ENCODE measurements at places on chromosomes 4 and X. TPM values are rescaled to one million over a fixed set of nuclear protein-coding genes. Genes with fewer than 3 reads are reported as not detected.

DNA sequence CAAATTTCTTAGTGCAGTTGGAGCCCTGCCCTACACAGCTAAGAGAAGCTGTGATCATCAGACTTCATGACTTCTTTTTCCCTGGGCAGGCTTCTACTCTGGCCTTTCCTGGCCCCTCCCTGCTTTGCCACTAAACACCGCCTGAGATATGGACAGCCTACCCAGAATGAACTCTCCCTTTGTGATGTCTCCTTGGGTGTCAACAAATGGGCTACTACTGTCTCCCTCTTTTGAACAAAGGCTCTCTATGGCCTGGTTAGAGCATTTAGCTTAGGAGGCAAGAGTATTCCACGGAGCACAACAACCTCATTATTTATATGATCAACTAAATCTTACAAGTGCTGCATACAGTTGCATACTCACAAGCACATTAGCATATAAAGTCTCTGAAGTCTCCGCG lies 127.6 kb upstream of the HCCS start:
- DNase-seq, result no peak

SOD3 gene
- total RNA-seq, result 13.2 TPM

GRCh38 chrX:129956765-129957164 lies 25.7 kb upstream of the BCORL1 start:
- no peak for DNase-seq

AR gene
- total RNA-seq, result 4.3 TPM

DNA sequence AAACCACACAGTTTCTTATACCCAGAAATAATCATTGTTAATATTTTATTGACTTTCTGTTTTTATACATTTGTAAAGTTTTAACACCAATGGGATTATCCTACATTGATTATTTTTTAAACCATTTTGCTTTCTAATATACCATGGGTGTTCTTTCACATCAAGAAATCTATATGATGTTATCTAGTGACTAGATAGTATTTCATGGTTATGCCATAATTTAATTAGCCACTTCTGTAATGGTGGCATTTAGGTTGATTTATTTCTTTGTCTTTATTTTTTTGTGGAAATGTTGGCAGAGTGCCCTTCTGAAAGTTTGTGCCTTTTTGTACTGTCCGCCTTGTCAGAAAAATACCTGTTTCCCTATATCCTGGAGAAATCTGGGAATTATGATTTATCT lies 193.3 kb downstream of the CEP135 start:
- DNase-seq, result no peak

GRCh38 chr4:53000560-53000959 lies 138.4 kb downstream of the RASL11B start:
- DNase-seq, result no peak

PLAC8 gene
- total RNA-seq, result 1.4 TPM

DNA sequence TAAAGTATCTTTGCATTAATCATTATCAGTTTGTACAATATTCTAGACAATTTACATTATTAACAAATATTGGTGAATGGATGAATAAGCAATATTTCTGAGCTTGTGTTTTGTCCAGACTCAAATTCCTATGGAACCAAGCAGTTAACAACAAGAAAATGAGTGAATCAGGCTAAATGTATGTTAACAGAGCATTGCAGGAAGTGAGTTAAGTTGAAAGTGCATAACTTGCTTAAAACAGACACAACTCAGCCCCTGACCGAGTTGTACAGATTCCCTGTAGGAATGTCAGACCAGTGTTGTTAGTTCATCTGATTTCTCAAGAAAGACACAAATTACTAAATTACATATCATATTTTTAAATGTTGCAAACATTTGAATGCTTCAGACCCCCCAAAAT lies 23.7 kb upstream of the CSN1S1 start:
- DNase-seq, result no peak

- DNase-seq, result no peak
Observed at GRCh38 chrX:16711893-16712547, 449 bp downstream of the CTPS2 start.

GRCh38 chrX:68708503-68709290 lies 61.2 kb downstream of the STARD8 start:
- no peak for DNase-seq

PPP1R2C gene
- total RNA-seq, result not detected

CRMP1 gene
- total RNA-seq, result 132 TPM

CXCL11 gene
- total RNA-seq, result 0.57 TPM

DNA sequence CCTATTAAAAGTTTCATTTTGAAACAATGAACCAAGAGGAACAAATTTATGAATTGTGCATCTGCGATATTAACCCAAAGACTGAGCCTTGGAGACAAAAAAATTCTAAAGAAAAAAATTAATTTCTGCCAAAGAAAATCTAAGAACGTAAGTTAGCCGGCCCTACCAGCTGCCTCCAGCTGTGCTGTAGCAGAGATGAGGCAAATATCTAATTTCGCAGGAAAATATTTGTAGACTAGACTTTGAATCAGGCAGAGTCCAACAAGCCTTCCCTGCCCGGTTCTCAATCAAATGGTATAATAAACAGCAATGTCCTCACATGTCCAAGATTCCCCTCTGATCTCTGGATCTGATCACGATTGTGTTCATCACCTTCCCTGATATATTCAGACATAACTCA lies 21.2 kb upstream of the SMIM20 start:
- no peak for DNase-seq

DNA sequence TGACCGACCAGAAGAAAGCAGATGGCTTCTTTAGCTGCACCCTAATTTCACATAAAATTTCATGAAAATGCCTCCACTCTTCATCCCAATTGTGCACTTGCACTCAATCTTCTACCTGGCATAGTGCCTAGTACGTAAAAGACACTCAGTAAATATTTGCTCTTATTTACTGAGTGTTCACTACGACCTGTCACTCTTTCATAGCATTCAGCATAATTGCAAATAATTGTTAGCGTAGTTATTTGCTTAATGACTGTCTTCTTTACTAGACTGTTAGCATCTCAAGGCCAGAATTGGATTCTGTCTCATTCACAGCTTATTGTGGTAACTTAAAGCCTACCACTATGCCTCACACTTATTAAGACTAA lies 130.2 kb downstream of the ENOX2 start:
- DNase-seq, result no peak

DNA sequence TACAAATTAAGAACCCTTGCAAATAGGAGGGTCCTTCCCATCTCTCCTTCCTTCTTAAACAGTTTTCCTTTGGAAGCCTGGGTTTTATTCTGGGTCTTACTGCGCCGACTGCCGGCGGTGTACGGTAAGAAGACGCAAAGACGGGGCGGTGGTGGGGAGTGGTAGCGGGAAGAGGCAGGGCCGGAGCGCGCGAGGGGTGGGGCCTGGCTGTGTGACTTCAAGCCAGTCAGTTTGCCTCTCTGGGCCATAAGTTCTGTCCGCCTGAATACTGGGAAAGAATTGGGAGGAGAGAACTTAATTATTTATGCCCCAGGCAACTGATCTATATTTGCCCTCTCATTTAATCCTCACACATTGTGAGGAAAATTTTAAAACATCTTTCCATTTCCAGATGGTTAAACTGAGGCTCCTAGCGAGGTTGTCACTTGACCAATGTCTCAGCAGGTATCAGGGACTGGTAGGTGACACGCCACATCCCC lies 726 bp upstream of the KANTR start:
- DNase-seq, result peak; percentile 73

DNA sequence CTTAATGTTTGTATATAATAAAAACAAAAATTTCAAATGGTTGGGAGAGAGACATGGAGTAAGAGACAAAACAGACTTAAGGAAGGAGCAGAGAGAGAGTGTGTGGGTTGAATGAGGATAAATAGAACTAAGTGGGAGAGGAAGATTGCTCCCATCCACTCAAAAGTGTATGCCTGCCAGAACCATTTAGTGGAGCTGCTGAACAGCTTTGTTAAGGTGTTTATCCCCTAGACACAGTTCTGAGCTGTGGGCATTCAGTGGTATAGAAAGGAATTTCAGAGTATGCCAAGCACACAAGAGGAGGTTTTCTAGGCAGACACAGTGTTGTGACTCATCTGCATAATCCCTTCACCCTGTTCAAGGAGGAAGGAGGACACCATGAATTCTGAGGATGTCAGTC lies 508.6 kb upstream of the EPHA5 start:
- DNase-seq, result no peak

DNA sequence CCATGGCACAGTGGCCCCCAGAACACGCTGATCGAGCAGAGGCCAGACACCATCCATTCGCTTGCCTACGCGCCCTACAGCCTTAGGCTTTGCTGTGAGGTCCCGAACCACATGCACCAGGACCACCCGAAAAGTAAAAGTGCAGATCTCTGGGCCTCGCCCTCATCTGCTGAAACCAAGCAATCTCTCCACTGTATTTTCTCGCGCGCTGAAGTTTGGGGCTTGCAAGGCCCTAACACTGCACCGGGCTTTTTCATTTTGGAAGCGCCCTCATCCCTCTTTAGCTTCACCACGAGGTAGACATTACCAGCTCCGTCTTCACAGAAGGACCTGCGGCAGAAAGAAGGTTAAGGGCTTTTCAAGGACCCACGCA lies 21.2 kb downstream of the NKX3-2 start:
- no peak for DNase-seq
